ENCODE measurements at places on chromosomes 1 and 21. TPM values are rescaled to one million over a fixed set of nuclear protein-coding genes. Genes with fewer than 3 reads are reported as not detected.

KCNQ4 gene
- not detected for total RNA-seq

AMPD1 gene
- total RNA-seq: not detected

CD1B gene
- total RNA-seq: not detected

NES gene
- 55.1 TPM for total RNA-seq

EPHA8 gene
- total RNA-seq: not detected

FMN2 gene
- total RNA-seq: not detected

OVAAL gene
- total RNA-seq: not detected

RAVER2 gene
- 3.0 TPM for total RNA-seq

RPTN gene
- total RNA-seq: not detected

FCMR gene
- 0.25 TPM for total RNA-seq

ZNHIT6 gene
- 8.2 TPM for total RNA-seq

FAAH gene
- 0.64 TPM for total RNA-seq
